ENCODE measurements at places on chromosomes 1 and 21.

DNA sequence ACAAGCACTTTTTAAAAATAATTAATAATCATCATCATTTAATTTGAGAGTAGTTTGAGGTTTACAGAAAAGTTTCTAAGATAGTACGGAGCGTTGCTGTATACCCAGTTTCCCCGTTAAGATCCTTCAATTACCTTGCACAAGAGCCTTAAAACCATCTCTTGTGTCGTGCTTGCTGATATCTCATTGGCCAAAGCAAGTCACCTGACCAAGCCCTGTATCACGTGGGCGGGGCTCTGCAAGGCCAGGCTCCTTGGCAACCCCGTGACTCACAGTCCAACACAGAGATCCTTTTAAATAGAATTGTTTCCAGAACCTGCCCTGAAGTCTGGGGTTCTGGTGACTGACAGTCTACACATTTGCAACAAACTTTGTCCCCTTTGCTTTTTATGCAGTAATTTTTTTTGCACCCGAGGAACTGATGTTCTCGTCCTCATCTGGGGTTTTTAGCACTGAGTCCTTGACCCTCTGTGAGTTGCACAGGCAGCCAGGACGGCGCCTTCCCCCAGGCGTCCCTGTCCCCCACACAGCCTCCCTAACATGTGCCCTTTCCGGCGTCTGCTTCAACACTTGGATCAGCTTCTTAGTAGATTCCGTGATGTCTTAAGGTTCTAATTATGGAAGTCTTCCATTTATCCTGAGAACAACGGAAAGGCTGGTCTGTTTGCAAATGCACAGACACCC lies 183.3 kb upstream of the TMEM51 start:
- DNase-seq = peak; percentile 78

GRCh38 chr1:19344372-19344810 lies 32.3 kb downstream of the SLC66A1 start:
- peak; percentile 16 for DNase-seq

DNA sequence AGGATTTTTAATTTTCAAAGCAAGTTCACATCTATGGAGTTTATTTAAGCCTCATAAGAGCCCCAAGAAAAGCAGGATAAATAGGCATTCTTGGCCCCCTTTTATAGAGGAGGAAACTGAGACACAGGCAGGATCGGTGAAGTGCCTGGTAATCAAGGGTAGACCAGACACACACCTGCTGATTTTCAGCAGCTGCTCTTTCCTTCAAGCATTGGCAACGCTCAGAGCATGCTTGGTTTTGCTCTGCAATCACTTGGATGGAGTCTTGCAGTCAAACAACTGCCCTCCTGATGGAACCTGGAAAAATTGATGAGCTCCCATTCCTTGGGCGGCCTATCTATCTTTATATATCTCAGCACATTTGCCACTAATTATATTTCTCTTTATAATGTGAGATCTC lies 478.9 kb upstream of the CAMK1G start:
- no peak for DNase-seq

DNA sequence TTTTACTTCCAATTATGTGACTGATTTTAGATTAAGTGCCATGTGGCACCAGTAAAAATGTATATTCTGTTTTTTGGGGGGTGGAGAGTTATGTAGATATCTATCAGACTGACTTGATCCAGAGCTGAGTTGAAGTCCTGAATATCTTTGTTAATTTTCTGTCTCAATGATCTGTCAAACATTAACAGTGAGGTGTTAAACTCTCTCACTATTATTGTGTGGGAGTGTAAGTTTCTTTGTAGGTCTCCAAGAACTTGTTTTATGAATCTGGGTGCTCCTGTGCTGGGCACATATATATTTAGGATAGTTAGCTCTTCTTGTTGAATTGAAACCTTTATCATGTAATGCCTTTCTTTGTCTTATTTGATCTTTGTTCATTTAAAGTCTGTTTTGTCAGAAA lies 276.5 kb upstream of the USP25 start:
- no peak for DNase-seq

- peak; percentile 16 for DNase-seq
These were observed 7.3 kb upstream of the CTRC start for GRCh38 chr1:15430787-15431570.

GRCh38 chr1:150890033-150890416 lies 3.1 kb downstream of the CTXND2 start:
- no peak for DNase-seq

DNA sequence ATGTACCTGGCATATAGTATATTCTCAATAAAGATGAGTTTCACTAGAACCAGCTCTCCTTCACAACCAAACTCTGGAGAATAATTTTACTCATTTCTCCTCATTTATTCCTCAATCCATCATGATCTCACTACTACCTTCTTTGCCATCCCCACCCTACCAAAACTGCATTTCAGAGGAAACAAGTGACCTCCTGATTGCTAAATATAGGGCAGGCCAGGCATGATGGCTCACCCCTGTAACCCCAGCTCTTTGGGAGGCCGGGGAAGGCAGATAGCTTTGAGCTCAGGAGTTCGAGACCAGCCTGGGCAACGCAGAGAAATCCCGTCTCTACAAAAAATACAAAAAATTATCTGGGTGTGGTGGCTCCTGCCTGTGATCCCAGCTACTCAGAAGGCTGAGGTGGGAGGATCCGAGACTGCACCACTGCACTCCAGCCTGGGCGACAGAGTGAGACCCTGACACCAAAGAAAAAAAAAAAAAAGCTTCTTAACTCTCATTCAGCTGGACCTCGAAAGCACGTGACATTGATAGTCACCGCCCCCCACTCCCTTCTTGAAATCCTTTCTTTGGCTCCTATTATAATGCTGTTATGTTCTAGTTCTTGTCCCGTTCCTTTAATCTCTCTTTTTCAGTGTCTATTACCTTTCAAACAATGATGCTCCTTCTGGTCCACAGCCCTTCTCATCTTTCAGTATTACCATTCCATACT lies 2.1 kb downstream of the TESK2 start:
- DNase-seq = no peak

GRCh38 chr1:205590777-205591513 lies 40.9 kb downstream of the ELK4 start:
- DNase-seq = no peak

- no peak for DNase-seq
These were observed 196.7 kb downstream of the PBX1 start for GRCh38 chr1:164755690-164756089.

GRCh38 chr21:34650861-34651431 lies 17.8 kb upstream of the CLIC6 start:
- no peak for DNase-seq

DNA sequence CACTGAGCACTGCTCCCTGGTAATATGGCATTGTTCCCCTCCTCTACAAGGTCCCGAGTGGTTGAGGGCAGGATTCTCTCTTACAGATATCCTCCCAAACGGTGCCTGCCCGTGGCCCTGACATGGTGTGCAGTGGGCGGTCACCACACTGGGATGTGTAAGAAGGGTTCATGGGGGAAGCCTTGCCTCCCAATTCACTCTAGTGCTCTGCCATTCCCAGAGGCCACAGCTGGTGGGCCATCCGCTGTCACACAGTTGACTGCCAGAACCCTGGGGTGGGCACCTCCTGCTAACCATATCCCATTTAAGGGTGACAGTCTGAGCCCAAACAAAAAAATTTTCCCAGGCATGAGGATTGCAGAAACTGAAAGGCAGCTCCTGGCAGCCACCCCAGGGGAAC lies 9.1 kb downstream of the GJA5 start:
- DNase-seq = no peak

DNA sequence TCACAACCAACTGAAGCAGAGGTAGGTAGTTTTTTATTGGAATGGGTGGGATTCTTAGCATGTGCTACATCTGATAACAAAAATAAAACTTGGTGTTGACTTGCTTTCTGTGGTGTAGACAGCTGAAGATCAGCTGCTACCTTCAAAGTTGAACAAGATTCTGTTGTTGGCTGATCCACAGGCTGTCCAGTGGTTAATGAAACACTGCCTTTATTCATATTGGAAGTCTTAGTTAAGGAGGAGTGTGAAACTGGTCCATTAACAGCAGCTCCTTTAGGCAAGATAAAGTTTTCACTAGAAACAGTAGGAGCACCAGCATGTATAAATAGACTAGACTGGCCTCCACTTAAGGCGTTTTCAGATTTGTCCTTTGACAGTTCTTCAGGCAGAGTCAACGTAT lies 81.1 kb downstream of the ZNF644 start:
- DNase-seq = no peak

DNA sequence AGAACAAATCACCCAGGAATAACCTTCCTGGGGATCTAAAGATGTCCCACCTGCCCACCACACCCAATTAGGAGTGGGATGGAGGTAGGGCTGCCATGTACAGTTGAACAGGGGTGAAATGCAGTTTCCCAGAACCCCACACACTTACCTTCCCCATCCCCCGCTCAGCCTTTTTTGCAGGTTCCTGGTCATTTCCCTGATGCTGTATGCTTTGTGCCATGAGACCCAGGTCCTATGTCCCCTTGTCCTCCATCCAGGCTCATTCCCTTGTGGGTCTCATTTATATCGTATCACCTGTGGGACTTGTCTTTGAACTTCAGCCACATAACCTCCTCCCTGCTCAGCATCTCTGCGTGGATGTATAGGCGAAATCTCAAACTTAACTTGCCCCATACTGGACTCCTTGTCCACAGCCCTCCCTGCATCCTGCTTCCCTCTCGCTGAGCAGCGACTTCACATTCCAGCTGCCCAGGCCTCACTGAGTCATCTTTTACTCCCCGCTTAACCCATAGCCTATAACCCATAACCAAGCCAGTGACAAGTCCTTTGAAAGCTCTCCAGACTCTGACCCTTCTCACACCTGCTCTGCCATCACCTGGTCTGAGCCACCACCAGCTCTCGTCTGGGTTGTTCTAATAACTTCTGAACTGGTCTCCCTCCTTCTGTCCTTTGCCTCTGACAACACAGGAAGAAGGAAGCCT lies 4.7 kb downstream of the LDLRAD2 start:
- peak; percentile 63 for DNase-seq

- peak; percentile 59 for DNase-seq
These were observed at the start of gene CSF1 for GRCh38 chr1:109910123-109910962. Gene CSF1 (plus strand): TSS chr1:109910849. CDS start chr1:109911024, 175 bp downstream.

DNA sequence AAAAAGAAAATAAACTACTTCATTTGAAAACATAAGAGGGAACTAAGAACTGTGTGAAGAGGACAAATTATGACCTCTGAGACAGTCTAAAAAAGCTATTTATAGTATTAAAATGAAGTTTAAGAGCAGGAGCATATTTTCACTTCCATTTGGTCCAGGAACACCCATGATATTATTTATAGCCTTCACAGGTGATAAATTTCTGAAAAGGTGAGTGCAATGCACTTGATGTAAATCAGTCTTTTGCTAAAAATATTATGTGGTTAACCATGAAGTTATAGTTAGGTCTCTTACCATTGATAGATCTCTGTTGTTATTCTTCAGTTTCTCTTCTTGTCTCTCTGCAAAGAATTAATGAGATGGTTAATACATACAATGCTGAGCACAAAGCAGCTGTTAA lies 14.7 kb downstream of the TMCO1 start:
- DNase-seq = no peak

DNA sequence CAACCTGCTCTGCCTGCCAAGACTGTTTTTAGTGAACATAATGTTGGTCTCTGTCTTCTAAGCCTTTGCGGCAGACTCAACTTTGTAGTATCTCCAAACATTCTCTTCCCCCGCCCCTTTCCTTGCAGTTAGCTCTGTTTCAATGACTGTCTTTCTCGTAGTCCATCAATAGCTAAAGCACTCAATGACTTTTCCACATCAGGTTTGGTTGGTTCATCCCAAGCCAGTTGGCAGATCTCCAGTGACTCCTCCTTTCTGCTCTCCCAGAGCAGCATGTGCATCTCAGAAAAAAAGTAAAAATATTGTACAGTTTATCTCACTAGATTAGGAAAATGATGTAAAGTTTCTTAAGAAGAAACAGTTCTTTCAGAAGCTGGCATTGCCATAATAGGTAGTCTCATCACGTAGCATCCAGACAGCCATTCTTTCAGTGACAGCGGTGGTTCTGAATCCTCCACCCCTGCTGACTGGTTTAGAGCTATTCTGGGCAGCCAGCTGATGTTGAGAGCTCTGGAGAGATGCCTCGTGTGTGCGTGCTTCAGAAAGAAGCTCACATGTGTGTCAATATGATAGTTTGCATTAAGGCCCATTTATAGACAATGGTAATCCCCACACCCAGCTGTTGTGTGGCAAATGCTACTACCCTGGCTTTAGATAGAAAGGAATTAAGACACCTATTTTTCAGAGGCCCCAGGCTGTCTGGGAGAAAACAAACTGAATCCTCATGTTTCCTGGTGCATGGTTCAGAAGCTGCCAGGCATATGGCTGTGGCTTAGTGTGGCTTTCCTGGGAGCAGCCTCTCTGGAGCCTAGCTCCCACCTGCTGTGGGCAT lies 53.2 kb downstream of the CNN3 start:
- peak; percentile 49 for DNase-seq

DNA sequence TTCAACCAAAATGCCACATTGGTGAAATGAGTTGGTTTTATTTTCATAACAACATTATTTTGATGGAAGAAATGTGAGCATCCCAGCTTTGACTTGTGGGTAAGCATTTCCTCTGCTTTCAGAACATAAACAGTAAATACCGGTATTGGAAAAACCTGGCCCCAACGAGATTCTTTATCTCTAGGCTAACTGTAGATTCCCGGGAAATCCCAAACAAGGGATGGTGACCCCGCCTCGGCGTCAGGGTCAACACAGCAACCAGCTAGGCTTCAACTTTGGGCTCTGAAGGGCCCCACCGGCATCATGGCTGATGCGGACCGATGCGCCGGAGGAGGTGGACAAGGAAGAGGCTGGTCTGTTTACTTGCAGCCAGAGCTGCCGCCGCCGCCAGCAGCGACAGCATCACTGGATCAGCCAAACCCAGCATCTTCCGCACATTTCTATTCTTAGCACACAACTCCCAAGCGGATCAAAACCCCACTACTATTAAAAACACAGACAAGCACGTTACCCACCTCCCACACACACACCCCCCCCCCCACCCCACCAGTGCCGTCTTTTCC lies 1.1 kb downstream of the AKT3 start:
- peak; percentile 62 for DNase-seq

- DNase-seq = no peak
These were observed 87.9 kb upstream of the CSF3R start for GRCh38 chr1:36570478-36571060.

DNA sequence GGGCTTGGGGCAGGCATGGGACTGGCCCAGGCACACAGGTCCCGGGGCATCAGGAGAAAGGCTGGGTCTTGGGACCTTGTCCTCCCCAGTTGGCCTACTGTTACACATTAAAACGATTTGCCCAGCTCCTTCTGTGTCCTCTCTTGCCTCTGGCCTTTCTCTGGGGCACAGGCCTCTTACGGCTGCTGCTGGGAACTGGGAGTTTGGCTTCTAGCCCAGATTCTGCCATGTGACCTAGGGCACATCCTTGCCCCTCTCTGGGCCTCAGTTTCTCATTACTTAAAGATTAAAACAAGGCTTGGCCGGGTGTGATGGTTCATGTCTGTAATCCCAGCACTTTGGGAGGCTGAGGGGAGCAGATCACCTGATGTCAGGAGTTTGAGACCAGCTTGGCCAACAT lies 14.0 kb downstream of the KDF1 start:
- DNase-seq = no peak

DNA sequence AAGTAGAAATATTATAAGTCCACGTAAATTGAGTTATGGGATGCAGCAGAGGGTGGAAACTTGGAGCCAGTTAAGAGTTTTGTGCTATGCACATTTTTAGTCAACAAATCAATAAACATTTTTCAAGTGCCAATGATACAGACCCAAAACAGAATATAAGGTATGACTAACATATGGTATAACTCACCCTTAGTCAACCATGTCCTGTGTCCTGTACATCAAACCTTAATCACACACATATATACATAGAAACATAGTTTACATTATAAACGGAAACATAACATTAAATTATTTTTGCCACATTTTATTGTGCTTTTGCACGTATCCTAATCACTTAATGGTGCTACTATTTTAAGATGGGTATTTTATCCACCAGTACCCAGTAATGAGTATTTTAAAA lies 136.1 kb upstream of the USH2A start:
- no peak for DNase-seq

GRCh38 chr1:236253918-236254637 lies 27.7 kb downstream of the ERO1B start:
- DNase-seq = no peak
